T47D (cell line): ENCODE measurements at places on chromosomes 1 and 21.
A peak's percentile ranks its signal among the peaks of the same experiment; 100 is the strongest.

- DNase-seq = no peak
Observed at GRCh38 chr1:188140958-188141357, 1312.2 kb downstream of the PLA2G4A start.

GRCh38 chr1:181151378-181152326, 63.2 kb downstream of the IER5 start:
- DNase-seq = no peak

GRCh38 chr1:237799762-237800474, 90.8 kb downstream of the ZP4 start:
- peak; percentile 95 for DNase-seq

DNA sequence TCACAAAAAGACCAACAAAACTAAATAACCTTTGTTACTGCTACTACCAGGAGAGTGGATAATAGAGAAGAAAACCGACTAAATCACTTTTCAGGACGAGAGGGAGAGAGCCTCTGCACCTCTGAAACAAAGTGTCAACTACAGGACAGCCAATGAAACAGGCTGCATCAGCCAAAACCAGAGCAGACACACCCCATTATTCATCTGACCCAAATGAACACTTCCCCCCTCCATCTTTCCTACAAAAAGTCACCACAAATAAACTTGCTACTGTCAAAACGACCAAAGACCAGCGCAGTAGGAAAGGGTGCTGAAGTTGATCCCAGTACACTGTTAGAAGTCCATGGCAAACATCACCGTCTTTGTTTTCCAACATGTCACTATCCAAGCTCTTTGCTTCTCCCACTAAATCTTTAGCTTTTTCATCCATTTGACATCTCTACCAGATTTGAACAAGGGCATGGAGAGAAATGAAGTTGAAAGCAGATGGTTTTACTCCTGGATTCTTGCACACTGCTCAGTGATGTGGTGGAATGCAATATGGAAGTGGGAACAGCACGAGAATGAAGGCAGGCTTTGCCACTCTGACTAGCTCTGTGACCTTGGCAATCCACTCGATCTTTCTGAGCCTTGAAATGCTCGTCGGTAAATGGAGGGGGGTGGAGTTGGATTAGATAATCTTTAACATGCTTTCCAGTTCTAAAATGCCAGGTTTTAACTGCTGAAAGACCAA, 20.5 kb downstream of the DSTYK start:
- no peak for DNase-seq

DNA sequence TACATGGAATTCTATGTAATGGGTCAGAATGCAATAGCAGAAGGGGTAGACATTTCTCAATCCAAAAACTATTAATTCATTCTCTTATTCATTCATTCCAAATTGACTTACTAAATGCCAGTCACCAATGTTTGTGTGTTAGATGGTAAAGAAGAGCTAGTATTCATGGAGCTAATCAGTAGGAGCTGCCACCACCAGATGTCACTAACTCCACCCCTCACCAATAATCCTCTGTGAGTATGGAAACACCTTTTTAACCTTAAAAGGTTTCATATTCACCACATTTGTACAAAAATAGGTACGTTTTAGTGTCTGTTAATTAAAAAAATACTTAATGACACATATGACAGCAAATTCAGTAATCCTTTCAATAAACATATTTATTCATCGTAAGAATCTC, 131.8 kb upstream of the PKN2 start:
- DNase-seq = no peak

DNA sequence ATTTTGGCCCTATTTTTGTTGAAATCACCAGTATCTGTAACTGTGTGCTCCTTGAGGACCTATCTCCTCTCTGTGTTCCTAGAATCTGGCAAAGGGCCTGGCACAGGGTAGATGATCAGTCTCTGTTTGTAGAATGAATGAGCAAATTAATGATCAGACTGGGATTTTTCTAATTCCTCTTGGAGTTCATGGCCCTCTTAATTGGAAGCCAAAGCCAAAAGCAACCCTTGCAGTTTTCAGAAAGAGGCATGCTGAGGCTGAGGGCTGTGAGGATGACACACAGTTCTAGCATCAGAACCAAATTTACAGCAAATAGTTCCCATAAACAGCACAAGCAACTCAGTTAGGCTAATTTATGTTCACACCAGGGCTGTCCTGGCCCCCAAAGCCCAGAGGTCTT, 111.1 kb upstream of the BEND5 start:
- no peak for DNase-seq

- DNase-seq = no peak
Observed at GRCh38 chr21:34827445-34828235, 158.8 kb downstream of the CLIC6 start.

- no peak for DNase-seq
Observed at GRCh38 chr1:44144962-44145756, 3.7 kb upstream of the KLF18 start.

DNA sequence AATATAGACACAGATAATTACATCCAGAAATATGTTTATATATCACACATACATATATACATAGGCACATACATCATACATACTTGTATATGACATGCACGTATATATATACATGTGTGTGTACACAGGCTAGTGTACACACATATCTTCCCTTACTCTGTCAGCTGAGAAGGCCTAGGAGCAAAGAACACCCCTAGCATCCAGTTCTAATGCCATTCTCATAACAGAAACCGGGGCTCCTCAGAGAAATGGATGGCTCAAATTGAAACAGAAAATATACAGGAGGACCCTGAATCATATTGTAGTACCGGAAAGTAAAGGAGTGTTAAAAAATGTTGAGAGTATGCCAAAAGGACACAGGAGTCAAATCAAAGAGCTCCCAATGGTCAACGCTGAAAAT, 19.7 kb upstream of the HYI start:
- DNase-seq = no peak

- no peak for DNase-seq
Observed at GRCh38 chr1:207645635-207646081, 725 bp downstream of the CR1L start.

DNA sequence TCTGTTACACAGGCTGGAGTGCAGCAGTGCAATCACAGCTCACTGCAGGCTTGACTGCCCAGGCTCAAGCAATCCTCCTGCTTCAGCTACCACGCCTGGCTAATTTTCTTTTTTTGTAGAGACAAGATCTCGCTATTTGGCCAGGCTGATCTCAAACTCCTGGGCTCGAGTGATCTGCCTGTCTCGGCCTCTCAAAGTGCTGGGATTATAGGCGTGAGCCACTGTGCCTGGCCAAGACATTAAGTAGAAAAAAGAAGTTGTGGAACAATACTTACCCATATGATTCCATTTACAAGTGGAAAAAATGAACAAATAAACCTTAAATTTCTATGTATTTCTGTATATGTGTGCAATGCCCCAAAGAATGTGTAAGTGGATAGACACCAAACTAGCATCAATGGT, 30.3 kb upstream of the ID3 start:
- no peak for DNase-seq

DNA sequence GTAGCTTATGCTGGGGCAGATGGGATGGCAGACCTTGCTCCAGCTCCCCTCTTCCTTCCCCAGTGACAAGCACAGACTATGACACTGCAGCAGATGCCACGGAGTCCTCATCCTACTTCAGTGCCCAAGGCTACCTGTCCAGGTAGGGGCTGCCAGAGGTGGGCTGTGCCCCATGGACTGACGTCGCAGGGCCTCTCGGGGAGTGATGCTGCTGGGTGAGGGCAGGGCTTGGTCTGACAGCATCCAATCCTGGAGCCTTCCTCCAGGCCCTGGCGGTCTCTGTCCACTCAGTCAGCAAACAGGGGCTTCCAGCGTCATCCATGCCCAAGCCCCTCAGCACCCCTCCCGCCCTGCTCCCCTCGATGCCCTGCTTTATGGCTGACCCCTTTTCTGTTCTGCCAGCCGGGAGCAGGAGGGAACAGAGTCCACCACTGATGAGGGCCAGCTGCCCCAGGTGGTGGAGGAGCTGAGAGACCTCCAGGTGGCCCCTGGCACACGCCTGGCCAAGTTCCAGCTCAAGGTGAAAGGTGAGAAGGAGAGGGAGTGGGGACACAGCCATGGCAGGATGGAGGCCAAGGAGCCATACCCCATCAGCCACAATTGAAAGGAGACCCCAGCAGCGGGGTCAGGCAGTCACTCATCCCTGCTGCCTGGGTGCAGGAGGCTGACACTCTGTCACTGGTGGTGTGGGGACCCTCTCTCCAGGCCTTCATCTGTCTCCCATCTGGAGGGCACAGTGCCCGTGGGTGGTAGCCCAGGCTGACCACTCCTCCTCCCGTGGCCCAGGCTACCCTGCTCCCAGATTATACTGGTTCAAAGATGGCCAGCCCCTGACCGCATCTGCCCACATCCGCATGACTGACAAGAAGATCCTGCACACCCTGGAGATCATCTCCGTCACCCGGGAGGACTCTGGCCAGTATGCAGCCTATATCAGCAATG, 73.6 kb downstream of the TRIM11 start:
- no peak for DNase-seq

DNA sequence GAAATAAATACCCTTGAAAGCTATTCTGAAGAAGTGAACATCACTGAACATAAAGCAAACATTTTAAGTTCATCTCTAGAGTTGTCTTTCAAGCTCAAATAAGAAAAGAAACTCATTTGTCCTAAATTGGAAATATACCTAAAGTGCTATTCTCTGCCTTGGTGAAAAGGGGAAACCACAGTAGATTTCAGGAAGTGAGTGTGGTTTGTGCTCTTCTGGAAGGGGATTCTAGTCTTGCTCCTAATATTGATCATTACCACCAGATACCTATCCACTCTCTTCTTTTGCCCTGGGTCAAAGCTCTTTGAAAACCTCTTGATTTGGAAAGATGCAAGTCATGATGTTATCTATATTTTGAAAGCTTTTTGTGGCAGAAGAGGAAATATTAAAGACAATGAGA, 798.1 kb downstream of the ADGRL2 start:
- DNase-seq = no peak

DNA sequence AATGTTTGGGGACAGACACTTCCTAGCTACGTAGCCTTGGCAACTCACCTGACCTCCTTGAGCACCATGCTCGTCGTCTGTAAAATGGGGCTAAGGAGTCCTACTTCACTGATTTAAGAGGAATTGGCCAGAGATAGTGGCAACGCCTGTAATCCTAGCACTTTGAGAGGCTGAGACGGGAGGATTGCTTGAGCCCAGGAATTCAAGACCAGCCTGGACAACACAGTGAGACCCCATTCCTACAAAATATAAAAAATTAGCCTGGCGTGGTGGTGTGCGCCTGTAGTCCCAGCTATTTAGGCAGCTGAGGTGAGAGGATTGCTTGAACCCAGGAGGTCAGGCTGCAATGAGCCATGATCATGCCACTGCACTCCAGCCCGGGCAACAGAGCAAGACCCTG, 4.5 kb downstream of the SYTL1 start:
- DNase-seq = no peak

- DNase-seq = peak; percentile 81
Observed at GRCh38 chr1:32981003-32981901, 16.6 kb upstream of the RNF19B start.

GRCh38 chr1:92191726-92192125, 26.0 kb upstream of the C1orf146 start:
- DNase-seq = no peak

GRCh38 chr21:44443891-44444285, 11.4 kb upstream of the LRRC3 start:
- DNase-seq = no peak

GRCh38 chr1:59898927-59899326, 27.6 kb downstream of the CYP2J2 start:
- no peak for DNase-seq

DNA sequence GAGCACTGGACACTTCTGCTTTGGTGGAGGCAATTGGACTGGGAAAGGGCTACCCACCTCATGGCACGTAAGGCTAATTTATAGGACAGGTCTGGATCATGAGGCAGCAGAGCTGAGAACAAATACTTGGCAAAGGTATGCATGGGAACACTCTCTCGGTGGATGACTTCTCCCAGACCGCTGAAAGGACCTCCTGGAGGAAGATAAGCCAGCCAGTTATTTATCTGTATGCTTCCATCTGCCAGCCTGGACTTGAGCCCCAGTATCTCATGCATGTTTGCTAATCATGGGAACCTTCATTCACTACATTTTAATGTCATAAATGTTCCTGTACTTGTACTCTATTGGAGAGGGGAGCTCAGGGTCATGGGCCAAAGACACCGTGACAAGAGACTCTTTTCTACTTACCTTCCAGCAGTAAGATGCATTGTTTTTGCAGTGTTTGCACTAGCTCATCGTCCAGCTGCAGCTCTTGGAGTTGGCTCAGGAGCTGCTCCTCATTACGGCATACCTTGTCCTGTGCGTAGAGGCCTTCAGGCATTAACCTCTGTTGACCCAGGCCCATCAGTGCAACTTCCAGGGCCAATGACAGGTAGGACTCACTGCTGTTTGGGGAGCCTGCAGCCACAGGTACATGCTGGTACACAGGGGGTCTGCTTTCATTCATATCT, 23.7 kb downstream of the UROD start:
- no peak for DNase-seq

DNA sequence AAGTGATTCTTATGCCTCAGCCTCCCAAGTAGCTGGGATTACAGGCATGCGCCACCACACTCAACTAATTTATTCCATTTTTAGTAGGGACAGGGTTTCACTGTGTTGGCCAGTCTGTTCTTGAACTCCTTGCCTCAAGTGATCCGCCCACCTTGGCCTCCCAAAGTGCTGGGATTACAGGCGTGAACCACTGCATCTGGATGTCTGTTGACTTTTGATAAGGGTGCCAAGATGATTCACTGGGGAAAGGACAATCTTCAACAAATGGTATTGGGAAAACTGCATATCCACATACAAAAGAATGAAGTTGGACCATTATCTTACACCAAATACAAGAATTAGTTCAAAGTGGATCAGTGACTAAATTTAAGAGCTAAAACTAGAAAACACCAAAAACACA, 19.8 kb downstream of the RO60 start:
- DNase-seq = no peak

- DNase-seq = peak; percentile 71
Observed at GRCh38 chr1:7752512-7753417, 18.3 kb upstream of the VAMP3 start.

DNA sequence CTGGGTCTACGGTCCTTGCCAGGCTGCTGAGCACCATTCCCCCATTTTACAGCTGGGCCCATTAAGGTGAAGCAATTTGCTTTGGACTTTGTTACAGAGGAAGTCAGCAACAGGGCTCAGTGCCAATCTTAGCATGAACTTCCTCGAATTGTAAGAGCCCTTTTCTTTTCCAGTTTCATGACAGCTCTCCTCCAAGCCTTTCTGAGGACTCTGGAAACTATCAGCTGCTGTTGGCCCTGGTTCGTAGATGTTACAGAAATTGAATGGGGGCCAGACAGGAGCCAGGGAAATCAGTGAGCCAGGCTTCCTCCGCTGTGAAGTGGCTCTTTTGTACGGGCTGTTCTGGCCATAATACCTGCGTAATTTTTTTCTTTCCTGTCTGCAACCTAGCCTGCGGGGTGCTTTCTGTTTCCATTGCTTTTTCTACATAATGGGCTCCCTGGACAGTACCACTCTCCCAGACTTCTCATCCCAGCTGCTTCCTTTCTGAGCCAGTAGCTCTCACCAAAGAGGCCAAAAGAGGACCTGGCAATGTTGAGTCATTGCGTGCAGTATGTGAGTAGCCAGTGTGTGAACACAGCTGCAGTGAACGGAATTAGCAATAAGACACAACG, 386.3 kb downstream of the DISC1 start:
- DNase-seq = no peak

- DNase-seq = no peak
Observed at GRCh38 chr1:207811319-207811718, 59.5 kb downstream of the CD46 start.
